Skin of body (tissue), 3 donors: ENCODE measurements at places on chromosomes 11 and 22.

DNA sequence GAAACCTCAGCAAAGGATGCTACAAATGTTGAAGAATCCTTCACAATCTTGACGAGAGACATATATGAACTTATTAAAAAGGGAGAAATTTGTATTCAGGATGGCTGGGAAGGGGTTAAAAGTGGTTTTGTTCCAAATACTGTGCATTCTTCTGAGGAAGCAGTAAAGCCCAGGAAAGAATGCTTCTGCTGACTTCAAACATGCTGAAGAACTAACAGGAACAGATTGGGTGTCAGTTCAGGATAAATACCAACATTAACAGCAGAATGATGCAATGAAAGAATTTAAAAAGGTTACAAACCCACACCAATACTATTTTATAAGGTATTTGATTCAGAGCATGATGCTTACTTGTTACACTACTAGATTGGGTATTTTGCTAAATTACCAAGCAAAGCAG, 33.9 kb downstream of the RAB39A start:
- DNase-seq, result no peak

GRCh38 chr11:10529279-10529678, 11.7 kb downstream of the RNF141 start:
- DNase-seq, result no peak

DNA sequence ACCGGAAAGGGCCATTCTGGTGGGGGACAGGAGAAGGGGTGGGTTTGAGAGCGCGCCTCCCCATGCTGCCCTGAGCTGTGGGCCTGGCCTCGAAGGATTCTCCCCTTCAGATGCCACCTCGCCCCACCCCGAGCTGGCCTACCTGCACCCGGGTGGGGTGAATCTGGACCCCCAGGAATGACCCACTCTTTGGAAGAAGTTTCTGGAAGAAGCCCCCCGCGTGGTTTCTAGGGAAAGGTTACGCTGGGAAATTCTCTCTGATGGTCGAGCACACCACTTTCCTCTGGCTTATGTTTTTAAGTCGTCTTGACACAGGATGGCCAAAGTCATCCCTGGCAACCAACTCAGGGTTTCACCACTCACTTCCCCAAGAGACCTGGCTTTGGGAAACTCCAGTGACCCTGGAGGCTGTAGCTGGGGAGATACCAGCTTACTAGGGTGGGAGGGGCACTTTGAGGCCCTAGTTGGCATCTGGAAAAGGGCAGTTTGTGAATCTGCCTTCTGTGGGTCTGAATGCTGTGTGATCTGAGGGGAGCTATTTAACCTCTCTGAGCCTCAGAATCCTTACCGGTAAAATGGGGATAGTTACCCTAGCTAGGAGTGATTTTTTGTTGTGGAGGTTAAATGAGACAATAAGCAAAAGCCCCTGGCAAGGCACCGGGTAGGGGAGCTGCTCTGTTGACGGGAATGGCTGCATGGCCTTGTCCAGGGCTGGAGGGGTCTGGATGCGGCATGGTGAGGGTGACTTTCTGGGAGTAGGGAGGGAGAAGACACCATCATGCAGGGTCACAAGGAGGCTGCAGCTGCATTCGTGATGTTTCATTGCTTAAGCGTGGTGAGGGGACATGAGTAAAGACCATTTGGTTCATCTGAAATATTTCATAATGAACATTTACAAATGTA, 45.3 kb upstream of the ACCSL start:
- no peak for DNase-seq

- DNase-seq, result no peak
Observed at GRCh38 chr11:21148376-21148775, 479.0 kb downstream of the NELL1 start.

- DNase-seq, result no peak
Observed at GRCh38 chr11:101458161-101458560, 125.6 kb downstream of the TRPC6 start.

DNA sequence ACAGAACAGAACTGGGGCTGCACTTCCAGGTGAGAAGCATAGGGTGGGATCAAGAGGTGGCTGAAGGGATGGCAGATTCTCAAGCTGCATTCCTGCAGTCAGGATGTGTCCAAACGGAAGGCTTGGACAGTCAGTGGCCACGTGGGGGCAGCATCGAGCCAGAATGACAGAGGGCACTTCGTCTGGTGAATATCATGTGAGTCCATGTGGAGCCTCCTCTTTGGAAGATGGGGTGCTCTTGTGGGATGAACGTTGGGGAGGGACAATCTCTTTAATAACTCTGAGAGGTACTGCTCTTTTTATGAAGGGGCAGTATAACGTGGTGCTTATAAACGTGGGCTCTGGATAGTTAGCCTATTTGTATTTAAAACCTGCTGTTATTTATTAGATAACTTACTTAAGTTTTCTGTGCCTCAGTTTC, 154.9 kb upstream of the NAV2 start:
- DNase-seq, result peak; percentile 40

GRCh38 chr11:70763606-70764005, 365.3 kb downstream of the CTTN start:
- DNase-seq, result peak; percentile 23

- no peak for DNase-seq
Observed at GRCh38 chr22:40037320-40037719, 42.6 kb downstream of the FAM83F start.

DNA sequence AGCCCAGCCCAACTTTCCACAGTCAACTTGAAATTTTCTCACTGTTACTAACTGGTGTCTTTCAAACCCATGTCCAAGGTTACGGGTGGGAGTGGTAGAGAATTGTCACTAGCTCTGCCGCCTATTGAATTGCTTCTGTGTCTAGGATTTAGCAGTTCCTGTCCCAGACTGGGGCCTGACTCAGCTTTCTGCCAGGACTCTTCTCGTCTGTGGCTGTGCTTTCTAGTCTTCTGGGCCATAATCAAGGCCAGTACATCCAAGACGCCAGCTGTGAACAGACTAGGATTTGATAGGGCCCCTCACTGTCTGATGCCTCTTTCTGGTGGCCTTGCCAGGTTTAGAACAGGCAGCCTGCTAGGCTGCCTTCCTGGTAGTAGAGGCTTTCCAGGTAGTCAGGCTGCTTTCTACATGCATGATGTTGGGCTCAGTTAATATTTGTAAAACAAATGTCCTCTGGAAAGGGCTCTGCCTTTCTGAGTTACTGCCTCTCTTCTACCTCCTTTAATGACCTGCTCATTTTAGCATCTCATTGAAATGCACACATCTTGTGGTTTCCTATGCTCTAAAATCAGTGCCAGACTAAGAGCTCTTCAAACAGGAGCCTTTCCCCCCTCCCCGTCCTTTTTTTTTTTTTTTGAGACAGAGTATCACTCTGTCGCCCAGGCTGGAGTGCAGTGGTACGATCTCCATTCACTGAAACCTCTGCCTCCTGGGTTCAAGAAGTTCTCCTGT, 13.1 kb upstream of the HIKESHI start:
- no peak for DNase-seq

DNA sequence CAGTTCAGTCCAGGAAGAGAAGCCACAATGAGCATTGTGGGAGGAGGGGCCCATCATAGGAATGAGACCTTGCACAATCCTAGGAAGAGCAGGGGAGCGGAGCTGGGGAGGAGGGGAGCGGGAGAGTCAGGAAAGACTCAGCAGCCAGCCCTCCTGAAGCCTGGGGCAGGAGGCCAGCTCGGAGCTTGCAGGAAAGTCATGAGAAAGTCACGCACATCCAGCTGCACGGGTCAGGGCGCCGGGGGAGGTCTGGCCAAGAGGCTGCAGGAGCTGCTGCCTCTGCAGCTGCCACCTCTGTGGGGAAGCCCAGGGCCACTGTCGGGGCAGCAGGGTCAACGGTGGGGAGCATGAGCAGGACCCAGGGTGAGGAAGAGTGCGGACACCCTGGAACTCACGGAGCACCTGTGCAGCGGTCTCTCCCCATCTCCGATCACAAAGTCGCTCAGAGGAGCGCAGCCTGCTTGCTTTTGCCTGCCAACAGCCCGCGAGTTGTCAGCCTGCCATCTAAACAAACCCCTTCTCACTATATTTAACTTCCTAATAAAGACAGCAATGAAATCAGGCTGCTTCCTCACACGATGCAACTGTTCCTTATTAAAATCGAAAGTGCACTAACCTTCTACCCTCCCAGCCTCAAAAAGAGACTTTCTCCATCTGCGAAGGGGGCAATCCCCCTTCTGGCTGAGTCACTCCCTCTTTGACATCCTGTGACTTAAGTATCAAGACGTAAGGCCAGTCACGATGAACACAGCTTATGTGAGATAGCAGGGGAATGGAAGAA, 52.9 kb upstream of the RTL6 start:
- peak; percentile 72 for DNase-seq

- no peak for DNase-seq
Observed at GRCh38 chr11:10511181-10511621, 29.8 kb downstream of the RNF141 start.

- no peak for DNase-seq
Observed at GRCh38 chr22:18947905-18948304, 11.8 kb upstream of the PRODH start.

DNA sequence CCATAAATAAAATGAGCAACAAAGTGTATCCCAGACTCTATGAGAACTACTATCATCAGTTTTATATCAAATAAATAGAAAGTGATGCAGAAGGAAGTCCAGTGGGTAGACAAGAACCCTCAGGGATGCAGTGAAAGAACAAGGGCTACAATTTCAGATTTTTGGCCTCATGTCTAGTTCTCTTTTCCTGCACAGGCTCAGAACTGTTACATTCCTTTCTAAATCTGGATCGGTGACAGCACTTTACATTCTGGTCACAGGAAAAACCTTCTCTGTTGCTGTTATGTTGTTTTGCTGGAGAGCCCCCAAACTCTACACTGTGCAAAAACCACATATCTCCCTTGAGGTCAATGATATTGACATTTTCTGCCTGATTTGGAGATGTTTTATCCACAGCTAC, 108.8 kb upstream of the ANO5 start:
- DNase-seq, result peak; percentile 4

- DNase-seq, result no peak
Observed at GRCh38 chr11:116960930-116961329, 123.5 kb upstream of the APOA1 start.

- DNase-seq, result no peak
Observed at GRCh38 chr11:4039011-4039410, 55.6 kb upstream of the RRM1 start.

- DNase-seq, result no peak
Observed at GRCh38 chr22:44454113-44454769, 43.8 kb downstream of the RTL6 start.

GRCh38 chr11:12505183-12505582, 127.8 kb downstream of the PARVA start:
- DNase-seq, result no peak

- DNase-seq, result no peak
Observed at GRCh38 chr22:38775656-38776055, 18.3 kb downstream of the DNAL4 start.

DNA sequence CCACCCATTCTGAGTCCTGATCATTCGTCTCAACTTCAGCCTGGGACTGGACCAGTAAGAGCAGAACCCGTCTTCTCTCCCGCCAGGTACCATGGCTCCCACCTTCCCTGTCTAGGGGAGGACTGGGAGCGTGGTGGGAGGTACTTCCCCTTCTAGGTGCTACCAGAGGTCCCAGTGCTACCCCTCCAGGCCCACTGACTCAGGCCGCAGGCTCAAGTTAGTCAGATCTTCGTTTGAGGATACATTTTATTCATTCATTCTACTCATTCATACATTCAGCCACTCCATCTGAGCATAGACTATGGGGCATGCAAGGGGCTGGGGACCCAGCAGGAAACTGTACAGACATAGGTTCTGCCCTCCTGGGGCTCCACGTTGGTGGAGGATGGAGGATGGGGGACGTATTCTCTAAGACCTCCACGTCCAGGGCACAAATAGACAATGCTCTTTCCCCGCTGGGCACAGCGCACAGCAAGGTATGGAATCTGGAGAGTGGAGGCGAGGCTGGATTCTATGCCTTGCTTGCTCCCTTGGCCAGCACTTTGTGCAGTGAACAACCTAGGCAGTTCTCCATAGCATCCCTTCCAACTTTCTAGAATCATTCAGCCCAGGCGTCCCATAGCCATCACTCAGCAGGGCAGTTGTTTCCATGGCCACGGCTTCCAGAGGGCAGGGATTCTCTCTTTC, 1.0 kb upstream of the RAB3IL1 start:
- DNase-seq, result no peak

- no peak for DNase-seq
Observed at GRCh38 chr11:48123254-48123875, 93.2 kb upstream of the OR4B1 start.

- no peak for DNase-seq
Observed at GRCh38 chr11:111586388-111586831, 15.8 kb upstream of the SIK2 start.

DNA sequence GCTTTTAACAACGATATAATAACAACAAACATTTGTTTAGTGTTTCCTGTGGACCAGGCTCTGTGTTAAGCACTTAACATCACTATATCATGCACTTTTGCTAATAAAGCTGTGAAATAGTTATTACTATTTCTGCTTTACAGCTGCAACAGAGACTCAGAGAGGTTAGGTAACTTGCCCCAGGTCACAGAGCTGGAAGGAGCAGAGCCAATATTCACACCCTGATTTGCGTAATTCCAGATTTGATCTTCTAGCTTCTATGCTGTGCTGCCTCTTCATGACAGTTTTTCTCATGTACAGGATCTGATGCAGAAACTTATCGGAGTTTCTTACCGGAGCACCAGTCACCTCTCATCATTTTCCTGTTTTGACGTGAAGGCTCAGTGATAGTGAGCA, 33.6 kb upstream of the EHF start:
- no peak for DNase-seq

DNA sequence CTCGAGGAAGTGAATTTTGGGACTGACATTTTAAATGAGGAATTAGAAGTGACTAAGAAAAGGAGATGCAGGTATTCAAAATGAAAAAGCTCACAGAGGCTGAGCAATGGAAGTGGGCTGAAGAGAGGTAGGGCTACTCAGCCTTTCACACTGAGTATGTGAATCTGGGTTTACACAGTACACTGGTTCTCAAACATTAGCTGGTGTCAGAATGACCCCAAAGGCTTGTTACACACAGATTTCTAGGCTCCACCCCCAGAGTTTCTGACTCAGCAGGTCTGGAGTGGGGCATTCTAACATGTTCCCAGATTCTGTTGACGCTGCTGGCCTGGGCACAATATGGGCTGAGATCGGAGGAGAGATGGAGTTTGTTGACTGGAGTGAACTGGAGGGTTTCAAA, 32.8 kb downstream of the CADM1 start:
- no peak for DNase-seq

- no peak for DNase-seq
Observed at GRCh38 chr22:31861226-31861840, 83.0 kb upstream of the YWHAH start.

- peak; percentile 57 for DNase-seq
Observed at GRCh38 chr11:931385-931784, 5.7 kb downstream of the AP2A2 start.
